Suppressor macrophage (primary cell): ENCODE measurements at places on chromosomes 6 and 20.
A peak's percentile ranks its signal among the peaks of the same experiment; 100 is the strongest.

GRCh38 chr6:16544521-16544920 lies 216.7 kb downstream of the ATXN1 start:
- no peak for DNase-seq

DNA sequence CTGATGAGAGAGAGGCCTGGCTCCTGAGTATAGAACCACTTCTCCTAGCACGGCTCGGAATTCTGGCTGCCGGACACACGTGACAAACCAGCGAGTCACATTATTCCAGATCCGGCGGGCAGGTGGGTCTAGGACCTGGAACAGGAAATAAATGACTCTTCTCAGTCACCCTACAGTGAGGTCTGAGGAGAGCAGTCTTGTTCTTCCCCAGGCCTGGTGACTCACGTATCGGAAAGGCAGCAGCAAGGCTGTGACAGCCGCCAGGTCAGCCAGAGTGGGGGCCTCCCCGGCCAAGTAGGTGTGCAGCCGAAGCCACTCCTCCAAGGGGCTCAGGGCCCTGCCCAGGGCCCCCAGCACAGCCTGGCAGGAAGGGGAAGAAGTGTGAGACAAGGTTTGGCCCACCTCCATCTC lies 2.8 kb downstream of the VARS1 start:
- DNase-seq: no peak

DNA sequence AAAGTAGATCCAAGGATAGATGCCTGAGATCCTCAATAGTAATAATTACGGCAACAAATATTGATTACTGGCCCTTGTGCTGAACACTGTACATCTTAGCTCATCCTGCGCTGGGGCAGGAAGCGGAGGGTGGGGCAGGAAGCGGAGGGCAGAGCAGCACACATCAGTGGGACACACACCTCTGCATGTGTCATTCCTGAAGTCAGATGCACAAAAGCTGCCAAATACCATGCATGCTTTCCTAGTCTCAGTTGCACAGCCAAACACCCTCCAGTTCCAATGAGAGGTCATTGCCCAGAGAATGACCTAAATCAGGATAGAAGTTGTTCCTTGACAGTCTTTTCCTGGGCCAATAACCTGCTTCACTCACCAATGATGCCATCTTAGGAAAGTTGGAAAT lies 74.4 kb upstream of the FOXC1 start:
- DNase-seq: no peak

GRCh38 chr20:55667955-55668354 lies 337.4 kb downstream of the CBLN4 start:
- DNase-seq: no peak

GRCh38 chr20:5652626-5653553 lies 97.3 kb upstream of the SHLD1 start:
- DNase-seq: peak; percentile 85

- no peak for DNase-seq
These were observed 199.9 kb downstream of the CD83 start for GRCh38 chr6:14317387-14317970.

DNA sequence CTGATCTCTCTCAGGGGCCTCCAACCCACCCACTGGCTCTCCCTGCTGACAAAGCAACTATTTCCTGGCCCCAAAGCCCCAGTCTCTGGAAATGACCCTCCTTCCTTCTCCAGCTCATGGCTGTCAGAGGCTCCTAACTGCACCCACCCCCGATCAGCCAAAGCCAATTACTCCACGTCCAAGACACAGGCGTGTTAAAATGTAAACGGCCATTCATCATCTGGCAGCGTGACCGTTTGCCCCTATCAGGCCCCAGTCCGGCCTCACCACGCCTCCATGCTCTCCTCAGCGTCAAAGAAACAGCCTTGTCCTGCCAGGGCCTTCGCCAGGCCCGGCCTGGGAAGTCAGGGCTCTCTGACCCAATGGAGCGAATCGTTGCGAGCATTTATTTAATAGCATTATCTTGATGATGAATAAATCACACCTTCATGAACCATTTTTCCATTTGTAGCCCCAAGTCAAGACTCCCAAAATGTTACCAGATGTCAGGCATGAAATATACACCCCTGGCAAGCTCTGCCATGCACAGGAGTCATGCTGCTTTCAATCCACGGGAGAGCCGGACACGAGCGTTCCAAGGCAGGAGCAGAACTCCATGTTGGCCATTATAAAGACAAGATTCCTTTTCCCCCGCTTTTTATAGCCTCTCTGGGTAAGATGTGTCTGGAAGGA lies 17.7 kb downstream of the RIPOR3 start:
- DNase-seq: no peak

DNA sequence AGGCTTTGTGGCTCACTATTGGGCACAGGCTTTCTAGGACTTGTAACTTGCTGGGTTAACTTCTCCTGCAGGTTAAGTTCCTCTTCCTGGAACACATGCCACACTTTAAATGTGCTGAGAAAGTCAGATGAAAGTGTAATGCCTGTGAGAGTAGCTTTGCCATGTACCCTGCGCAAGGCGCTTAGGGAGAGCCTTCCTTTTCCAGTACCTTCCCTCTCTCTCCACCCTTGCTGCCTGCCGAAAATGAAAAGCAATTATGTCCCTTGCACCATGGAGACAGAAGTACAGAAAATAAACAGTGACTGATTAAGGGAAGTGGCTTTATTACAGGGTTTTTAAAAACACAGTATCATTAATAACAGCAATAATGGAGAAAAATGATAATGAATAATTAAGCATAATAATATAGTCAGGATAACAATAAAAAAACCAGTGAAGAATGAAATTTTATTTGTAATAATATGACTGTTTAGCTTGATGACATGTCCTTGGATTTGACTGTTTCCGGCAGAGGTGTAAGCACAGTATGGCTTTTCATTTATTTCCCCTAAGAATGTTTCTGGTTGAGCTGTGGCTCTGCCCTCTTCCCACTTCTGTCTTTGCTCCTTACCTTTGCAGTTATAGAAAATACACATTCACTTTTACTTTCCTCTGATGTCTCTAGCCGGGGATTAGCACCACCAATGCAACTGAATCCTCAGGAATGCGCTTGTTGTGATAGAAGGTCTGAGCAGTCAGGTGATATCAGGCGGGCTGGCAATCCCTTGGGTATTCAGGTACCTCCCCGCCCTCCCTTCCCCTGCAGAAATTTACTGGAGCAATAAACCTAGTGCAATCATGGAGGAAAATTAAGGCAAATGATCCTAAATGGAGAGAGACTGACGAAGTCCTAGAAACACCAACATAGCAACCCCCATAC lies 472.3 kb upstream of the CITED2 start:
- DNase-seq: peak; percentile 39

- DNase-seq: no peak
These were observed 801 bp upstream of the PPARD start for GRCh38 chr6:35341557-35341956.

DNA sequence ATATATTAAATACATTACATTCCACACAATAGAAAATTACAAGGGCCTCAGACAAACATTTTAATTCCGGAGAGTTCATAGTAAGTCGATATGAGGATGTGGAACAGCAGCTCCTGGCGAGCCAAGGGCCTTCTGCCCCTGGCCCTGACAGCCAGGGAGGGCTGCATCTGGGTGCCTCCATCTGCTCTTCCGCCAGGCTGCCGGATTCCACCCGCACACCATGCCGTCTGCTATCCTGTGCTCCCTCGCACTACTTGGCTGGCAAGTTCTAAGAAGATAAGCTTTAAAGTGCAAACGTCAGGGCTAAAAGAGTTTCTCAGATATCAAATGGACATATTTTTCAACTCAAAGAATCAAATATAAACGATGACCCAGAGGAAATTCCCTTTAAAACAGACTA lies 656.3 kb upstream of the NOX3 start:
- no peak for DNase-seq

- DNase-seq: no peak
These were observed 34.2 kb downstream of the CLVS2 start for GRCh38 chr6:123030282-123030681.

- peak; percentile 73 for DNase-seq
These were observed 25.3 kb downstream of the BFSP1 start for GRCh38 chr20:17505636-17506517.

DNA sequence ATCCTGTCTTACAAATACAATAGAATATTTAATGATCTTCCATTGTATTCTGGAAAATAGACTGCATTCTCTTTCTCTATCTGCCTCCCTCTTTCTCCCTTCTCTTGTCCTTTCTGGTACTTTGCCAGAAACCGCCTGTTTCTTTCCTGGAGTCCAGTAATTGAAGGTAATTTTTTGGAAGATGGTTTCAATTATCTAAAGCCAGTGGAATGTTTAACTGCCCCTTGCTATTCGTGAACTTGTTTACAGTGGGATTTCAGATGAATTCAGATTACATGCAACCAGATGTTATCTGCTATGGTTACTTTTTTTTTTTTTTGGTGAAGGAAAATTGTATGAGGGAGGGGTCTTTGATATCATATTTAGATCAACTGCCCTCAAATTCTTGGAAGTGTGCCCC lies 655.5 kb upstream of the FLRT3 start:
- DNase-seq: no peak

DNA sequence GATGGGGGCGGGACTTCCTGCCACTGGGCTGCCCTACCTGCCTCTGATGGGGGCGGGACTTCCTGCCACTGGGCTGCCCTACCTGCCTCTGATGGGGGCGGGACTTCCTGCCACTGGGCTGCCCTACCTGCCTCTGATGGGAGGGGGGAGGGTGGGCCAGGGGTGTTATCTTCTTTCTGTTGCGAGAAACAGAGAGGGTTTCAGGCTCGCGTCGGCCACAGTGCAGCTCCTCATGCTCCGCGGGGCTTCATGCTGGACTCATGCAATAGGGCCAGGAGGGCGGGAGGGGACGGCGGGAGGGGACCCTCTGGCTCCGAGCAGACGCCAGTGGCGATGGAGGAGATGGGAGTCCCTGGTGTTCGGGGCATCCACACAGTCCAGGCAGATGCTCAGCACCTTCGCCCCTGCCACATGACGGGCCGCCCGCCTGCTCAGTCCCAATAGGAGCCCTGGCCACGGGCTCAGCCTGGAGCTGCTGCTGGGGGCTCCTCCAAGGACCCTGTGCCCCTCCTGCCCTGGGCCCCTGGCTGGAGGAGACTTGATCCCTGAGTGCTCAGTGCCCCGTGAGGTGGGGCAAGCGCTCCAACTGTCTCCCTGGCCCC lies 48.8 kb upstream of the CHRNA4 start:
- no peak for DNase-seq

DNA sequence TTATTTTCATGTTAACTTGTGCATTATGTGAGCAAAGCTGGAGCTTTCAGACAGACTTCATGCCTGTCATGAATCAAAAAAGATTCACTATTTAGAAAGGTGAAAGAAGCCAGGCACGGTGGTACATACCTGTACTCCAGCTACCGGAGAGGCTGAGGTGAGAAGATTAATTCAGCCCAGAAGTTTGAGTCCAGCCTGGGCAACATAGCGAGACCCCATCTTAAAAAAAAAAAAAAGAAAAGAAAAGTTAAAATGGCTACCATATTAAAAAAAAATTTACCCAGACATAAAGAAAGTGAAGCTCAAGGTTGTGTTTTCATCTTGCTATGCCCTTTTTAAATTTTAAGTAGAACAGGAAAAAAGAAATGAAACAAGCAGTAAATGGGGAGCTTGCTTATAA lies 889 bp downstream of the CASS4 start:
- no peak for DNase-seq

DNA sequence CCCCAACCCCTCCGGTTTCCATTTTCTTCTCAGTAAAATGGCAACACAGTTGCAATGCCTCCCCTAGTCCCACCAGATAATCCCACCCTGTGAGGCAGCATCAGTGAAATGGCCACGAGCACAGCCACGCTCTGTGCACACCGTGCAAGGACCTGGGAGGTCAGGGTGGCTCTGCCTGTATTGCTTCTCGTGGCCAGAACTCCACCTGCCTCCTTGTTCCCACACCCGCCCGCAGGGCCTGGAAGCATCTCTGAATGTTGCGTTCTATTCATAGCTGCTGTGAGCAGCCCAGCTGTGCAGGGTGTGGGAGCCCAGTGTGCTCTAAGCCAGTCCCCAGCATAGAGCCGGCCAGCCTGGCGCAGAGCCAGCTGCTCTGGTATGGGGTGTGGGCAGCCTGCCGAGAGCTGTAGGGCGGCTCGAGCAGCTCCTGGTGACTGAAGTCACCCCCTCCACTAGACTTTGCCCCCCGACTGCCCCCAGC lies 161.1 kb downstream of the DLL1 start:
- no peak for DNase-seq

GRCh38 chr6:35296931-35297600 lies 552 bp upstream of the DEF6 start:
- DNase-seq: peak; percentile 53

DNA sequence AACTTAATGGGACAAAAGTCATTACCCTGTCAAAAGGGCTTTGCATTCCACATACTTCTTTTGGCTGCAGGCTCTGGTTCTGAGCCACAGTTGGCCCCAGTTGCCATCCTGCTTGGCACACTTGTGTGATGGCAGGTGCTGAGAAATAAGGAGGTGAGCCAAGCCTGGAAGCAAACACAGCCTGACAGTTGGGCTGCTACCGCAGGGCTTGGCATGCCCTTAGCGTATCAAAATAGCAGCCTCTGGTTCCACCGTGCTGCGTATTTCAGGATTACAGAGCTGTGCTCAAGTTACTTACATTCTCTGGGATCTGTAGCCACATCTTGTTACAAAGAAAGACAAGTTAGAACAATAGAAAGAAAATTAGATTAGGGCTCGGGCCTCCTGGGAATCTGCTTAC lies 11.1 kb downstream of the MTHFD1L start:
- no peak for DNase-seq

- DNase-seq: no peak
These were observed at the start of gene BTN1A1 for GRCh38 chr6:26500102-26500501. Gene BTN1A1, plus strand, starts transcription at chr6:26500303. Its CDS starts 984 bp downstream, at chr6:26501287.

- DNase-seq: peak; percentile 24
These were observed 605 bp upstream of the PPP1R16B start for GRCh38 chr20:38804682-38805501.

GRCh38 chr6:33619166-33619840 lies 1.8 kb upstream of the ITPR3 start:
- no peak for DNase-seq

DNA sequence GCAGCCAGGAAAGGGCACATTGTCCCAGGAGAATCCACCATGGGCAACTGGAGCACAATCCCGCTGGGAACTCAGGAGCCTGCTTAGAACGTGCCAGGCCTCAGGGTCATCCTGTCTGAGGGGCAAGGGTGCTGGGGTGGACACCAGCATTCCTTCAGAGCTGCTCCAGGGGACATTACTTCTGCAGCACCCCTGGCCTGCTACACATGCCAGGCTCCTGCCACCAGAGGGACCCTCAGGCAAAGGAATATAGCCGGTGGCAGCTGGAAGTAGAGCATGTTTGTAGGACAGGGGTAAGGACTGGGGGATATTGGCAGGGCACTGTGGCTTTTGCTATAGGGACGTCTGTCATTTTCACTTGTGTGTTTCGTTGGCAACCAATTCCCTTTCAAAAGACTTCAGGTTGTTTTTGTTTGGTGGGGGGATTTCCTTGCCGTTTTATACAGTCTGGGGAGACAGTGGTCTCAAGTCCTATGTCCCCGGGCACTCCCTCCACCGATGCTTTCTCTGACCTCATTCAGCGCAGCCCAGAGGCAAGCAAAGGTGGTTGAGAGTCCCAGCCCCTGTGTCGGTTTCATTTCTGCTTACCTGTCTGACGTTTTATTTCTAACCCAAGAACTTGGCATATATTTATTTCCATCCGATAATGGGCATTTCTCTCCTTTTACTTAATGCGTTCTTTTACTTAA lies 130.8 kb downstream of the JPH2 start:
- DNase-seq: peak; percentile 76

GRCh38 chr6:112920994-112921393 lies 573.9 kb downstream of the RFPL4B start:
- DNase-seq: no peak

GRCh38 chr6:27785294-27785693 lies 126.9 kb downstream of the OR2B2 start:
- no peak for DNase-seq
